ENCODE measurements at places on chromosomes 11 and 22.

DNA sequence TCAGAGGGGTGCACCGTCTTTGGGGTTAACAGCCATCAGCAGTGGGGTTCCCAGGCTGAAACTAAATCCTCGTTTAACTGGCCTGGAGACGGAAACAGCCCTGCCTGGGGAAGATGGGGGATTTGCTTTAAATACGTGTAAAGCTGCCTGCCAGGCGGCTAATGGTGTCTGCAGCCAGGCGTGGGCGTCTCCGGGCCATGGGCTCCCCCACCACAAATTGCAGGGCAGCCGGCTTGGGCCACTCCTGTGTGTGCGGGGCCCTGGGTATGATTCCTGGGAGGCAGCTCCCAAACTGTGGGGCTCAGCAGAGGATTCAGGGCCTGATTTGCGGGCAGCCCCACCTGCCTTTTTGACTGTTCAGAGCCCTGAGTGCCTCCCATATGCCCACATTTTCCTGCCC, 110.5 kb downstream of the KCNQ1 start:
- no peak for DNase-seq

DNA sequence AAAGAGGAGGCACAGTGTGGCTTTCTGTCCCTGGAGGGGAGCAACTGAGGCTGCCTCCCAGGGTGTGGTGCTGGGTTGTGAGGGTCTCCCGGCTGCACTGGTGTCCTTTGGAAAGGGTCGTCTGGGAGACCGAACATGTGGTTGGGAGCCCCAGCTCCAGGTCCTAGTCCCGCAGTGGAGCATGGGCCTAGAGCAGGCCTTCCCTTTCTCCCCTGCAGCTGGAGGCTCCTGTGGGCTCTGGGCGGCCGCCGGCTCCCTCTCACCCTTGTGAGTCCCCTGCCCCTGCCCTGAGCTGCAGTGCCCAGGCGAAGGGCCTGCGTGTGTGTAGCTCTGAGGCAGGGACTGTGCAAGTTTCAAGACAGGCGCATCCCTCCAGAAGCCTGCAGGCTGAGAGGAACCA, 1492.7 kb downstream of the BRD1 start:
- DNase-seq = no peak

DNA sequence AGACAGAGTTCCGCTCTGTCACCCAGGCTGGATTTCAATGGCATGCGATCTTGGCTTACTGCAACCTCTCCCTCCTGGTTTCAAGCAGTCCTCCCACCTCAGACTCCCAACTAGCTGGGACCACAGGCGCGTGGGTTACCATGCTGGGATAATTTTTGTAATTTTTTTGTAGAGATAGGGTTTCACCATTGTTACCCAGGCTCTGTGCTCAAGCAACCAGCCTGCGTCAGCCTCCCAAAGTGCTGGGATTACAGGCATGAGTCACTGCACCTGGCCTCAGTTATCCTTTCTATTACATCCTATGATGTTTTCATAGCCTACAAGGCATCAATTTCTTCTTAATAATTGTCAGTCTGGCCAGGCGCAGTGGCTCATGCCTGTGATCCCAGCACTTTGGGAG, 36.5 kb downstream of the LRRC74B start:
- no peak for DNase-seq

- DNase-seq = no peak
These were observed 1077.3 kb upstream of the CNTN5 start for GRCh38 chr11:97943493-97943892.

DNA sequence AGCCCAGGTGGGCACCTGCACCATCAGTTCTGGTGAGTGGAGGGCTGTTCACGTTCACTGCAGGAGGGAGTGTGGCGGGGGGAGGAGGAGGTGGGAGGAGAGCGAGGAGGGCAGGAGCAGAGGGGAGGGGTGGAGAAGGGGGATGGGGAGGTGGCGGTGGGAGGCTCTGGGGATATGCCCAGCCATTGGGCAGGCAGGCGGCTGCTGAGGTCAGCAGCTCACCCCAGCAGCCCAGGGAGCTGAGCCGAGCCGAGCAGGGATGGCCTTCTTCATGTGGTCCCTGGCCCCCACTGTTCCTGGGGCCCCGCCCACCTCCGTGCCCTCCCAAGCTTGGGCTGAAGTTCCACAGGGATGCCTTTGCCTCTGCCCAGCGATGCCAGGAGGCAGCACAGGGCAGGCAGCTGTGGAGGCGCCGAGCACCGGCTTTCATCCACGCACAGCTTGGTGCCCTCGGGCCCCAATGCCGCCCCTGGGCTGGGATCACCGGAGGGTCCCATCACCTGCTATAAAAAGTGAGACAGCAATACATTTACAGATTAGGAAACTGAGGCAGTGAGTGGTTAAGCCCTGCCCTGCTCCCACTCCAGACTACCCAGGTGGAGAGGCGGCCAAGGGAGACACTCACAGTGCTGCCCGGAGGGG, 21.6 kb downstream of the RTN4R start:
- DNase-seq = no peak

- DNase-seq = no peak
These were observed 8.3 kb upstream of the ARL14EP start for GRCh38 chr11:30314625-30315024.

- peak; percentile 54 for DNase-seq
These were observed 237.4 kb downstream of the TTC28 start for GRCh38 chr22:28442264-28442710.

DNA sequence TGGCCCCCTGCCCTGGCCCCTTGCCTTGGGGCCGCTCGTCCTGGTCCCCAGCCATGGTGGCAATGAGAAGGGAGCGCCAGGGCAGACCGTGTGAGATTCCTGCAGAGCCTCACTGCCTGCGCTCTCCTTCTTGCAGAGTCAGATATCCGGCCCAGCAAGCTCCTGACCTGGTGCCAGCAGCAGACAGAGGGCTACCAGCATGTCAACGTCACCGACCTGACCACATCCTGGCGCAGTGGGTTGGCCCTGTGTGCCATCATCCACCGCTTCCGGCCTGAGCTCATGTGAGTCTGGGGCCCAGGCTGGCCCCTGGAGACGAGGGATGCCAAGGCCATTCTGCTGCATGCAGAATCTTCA, 114.1 kb downstream of the MICAL2 start:
- peak; percentile 67 for DNase-seq

DNA sequence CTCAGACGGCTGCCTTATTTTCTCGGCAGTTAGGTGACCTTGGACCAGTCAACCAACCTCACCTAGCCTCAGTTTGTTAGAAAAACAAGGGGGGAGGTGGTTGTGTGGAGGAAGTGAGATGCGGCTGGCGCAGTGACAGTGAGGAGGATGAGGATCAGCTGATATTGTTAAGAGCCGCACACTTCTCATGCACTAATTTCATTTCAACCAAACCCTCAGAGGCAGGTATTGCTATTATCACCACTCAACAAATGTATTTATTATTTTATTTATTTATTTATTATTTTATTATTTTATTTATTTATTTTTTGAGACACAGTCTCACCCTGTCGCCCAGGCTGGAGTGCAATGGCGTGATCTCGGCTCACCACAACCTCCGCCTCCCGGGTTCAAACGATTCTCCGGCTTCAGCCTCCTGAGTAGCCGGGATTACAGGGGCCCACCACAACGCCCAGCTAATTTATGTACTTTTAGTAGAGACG, 2.1 kb downstream of the LGALS1 start:
- no peak for DNase-seq

DNA sequence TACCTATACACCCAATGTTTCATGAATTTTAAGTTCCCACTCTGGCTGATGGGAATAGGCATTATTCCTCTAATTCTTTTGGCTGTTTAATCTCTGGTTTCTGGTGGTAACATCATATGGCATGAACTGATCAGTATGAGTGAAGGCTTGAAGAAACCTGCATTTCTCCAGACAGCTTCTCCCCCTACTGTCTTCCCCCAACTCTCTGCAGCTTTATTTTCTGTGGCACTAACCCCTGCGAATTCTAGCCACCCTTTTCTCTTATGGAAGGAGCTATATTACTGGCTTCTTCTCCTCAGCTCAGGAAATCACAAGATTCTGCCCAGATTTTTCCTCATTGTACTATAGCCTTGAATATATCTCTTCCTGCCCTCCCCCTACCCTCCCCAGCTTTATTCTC, 57.1 kb downstream of the CASP12 start:
- DNase-seq = no peak

DNA sequence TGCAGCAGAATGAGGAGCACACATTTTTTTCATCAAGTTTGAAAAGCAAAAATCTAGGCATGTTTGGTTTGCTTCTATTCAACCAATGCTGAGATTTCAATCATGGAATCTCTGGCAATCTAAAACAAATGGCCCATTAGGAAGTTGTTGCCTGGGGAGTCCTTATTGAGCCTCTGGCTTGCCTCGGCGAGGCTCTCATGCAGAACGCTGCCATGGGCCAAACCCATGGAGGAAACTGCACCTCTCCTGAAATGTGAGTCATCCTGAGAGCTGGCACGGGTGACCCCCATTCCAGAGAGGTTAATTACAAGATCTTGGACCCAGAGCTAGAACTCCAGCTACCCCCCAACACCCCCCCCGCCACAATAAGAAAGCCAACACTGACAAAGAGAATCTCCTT, 80.7 kb downstream of the MN1 start:
- DNase-seq = no peak

DNA sequence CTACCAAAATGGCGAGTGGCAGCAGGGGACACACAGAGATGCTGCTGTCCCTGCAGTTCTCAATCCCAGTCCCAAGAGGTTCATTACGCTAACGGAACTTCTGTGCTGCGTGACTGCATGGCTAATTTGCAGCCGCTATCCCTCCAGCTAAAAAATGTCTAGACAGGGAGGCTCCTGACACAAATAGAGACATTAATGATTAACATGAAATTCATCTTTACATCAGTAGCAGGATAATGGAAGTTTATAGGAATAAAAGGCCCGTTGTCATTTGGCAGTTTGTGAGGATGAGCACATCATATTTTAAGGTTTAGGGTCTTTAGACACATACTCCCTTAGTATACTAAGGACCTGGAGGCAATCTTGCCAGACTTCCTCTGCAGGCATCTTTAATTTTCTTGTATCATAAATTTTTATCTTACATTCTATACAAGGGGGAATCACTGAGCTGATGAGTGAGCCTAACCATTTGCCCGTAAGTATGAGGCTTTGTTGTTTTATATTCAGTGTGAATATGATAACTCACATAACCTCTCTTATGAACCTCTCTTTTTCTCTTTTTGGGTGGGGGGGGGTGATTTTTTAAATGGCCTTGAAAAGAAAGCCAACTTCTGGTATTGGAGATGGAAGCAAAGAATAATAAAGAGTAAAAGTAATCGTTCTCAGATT, 99.8 kb upstream of the OR9G4 start:
- DNase-seq = no peak

DNA sequence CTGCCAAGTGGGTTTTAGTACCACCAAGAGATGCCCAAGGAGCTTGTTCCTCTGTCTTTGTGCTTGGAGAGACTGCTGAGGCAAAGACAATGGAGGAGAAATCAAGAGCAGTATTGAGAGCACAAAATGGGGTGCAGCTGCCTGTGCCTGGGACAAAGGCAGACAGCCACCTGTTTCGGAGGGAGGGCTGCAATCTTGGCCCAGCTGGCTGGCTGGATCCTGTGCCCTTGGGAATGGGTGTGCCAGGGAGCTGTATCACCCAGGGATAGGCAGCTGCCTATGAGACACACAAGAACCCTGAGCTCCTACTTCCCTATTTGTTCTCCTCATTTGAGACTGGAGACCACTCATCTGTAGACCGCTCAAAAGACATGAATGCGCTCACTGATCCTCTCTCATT, 23.3 kb upstream of the CHRM4 start:
- DNase-seq = no peak

- no peak for DNase-seq
These were observed 4.3 kb downstream of the RELA start for GRCh38 chr11:65658174-65659021.
